ENCODE measurements at places on chromosomes 7 and 10.

GRCh38 chr10:49299816-49300139 lies 808 bp downstream of the C10orf71 start:
- no peak for DNase-seq

GRCh38 chr10:15624401-15625196 lies 95.1 kb downstream of the ITGA8 start:
- no peak for DNase-seq

DNA sequence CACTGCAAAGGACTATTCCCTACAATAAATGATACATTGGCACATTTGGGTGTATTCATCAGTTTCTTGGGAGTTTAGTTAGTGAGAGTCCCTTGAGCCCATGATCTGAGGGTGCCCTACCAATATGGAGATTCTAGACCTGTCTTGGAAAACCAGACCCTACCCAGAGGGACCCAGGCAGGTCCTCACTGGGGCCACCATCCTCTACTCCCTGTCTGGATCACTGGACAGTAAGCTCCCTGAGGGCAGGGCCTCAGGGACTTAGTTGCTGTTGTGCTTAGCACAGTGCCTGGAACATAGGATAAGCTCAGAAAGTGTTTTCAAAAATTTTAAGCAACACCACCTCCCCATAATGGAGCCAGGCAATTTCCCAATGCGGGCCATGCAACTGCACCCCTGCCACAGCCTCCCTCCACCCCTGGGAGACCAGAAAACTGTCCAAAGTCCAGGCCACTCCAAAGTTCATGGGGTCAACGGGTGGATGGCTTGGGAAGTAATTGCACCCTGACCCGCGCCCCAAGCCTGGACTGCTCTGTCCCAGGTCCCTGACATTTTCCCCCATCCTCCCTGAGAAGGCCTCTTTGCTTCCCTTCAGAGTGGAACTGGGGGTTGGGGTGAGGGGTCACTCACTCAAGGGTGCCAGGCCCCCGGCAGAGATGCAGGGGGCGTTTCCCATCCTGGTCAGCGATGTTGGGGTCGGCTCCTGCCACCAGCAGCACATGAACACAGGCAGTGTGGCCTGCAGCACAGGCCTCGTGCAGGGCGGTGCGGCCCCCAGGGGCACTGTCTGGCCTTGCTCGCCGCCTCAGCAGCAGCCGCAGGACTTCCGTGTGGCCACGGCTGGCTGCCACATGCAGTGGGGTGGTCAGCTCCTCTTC lies 1.0 kb downstream of the ASB10 start:
- DNase-seq = no peak

GRCh38 chr7:77428777-77429231 lies 12.7 kb upstream of the GSAP start:
- DNase-seq = no peak

- DNase-seq = no peak
Observed at GRCh38 chr10:124403548-124403947, 15.2 kb downstream of the OAT start.

DNA sequence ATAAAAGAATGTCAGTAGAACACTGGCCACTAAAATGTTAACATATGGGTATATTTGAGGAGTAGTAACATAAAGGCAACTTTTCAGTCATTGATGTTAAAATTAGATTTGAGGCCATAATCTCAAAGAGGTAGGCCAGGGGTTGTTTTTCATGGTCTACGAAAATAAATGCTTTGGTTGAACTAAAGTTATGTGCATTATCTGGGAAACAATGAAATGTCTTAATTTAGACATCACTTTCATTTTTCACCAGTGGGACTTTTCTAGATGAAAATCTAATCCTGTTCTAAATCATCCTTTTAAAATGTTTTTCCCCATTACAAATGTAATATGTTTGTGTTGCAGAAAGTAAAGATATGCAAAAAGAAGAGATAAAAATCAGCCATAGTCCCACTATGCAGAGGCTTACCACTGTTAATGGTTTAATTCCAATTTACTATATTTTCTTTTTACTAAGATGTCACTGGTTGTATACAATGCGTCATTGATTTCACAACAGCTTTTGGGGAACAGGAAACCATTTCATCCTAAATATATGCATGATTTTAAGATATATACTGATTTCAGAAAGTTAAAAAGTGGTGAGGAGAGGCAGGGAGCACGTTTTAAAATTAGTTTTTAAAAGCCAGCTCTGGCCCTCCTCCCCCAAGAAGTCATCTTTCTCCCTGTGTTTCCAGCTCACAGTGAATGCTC lies 64.3 kb downstream of the ARID5B start:
- DNase-seq = no peak

DNA sequence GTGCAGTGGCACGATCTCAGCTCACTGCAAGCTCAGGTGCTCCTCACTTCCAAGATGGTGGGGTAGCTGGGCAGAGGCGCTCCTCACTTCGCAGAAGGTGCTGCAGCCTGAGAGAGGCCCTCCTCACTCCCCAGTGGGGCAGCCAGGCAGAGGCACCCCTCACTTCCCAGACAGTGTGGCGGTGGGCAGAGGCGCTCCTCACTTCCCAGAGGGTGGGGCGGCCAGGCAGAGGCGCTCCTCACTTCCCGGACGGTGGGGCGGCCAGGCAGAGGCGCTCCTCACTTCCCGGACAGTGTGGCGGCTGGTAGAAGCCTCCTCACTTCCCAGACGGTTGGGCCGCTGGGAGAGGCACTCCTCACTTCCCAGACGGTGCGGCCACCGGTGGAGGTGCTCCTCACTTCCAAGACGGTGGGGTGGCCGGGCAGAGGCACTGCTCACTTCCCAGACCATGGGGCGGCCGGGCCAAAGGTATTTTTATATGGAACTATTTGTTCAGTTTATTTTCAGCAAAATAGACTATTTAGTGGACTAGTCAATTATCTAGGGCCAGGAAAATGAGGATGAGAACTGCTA lies 57.7 kb upstream of the PPP1R9A start:
- DNase-seq = no peak

- DNase-seq = no peak
Observed at GRCh38 chr10:70096016-70096704, 36.5 kb downstream of the AIFM2 start.

DNA sequence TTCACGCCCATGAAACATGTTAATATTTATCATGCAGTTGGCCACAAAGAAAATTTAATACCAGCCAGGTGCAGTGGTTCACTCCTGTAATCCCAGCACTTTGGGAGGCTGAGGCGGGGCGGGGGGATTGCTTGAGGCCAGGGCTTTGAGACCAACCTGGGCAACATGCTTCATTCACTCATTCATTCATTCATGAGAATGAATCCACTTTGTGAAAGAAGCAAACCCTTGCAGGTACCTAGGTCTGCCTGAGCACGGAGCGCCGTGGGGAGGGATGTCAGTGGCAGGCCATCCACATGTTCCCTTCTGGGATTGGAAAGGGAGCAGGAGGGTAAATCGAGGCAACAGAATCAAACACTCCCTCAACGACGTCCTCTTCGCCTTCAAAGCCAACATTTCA lies 4.7 kb downstream of the ANXA11 start:
- DNase-seq = no peak

- no peak for DNase-seq
Observed at GRCh38 chr10:97823734-97824133, 25.9 kb upstream of the GOLGA7B start.

- DNase-seq = no peak
Observed at GRCh38 chr7:77887567-77887966, 89.0 kb downstream of the PHTF2 start.

GRCh38 chr7:106964466-106964865 lies 80.0 kb upstream of the PRKAR2B start:
- no peak for DNase-seq

DNA sequence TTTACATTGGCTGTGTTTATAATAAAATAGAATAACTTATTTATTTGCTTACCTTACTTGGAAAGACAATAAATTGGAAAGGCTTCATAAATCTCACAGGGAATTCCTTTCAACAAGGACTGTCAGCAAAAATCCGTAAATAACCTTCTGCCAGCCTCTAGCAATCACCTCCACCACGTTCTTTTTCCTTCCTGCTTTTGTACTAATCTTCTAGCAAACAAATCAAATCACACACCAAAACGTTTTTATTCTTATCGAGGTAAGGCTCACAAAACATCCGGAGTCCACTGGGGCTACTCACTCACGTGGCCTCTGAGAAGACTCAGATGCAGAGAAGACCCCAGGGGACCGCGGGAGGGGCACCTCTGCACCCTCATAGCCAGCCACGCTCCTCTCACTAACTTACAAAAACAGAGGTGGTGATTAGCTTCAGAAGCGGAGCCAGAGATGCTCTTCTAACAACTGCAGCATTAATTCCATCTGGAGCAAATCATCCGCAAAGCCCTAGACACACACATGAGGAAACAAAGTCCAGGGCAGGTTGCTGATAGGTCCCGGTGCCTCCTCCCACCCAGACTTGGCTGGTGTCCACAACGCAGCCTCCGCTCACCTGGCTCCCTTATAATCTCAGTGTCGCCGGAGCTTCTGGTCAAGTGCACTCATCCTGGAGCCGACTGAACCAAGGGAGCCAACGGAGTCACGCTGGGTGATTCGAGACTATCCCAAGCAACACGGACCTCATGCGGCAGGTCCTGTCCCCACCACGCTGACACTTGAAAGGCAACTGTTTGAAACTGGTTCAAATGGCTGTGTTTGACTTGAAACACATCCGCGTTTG lies 22.5 kb downstream of the CTBP2 start:
- no peak for DNase-seq

GRCh38 chr10:68878496-68878895 lies 22.6 kb upstream of the DDX50 start:
- DNase-seq = no peak

- DNase-seq = no peak
Observed at GRCh38 chr10:107442035-107442505, 277.6 kb upstream of the SORCS1 start.

- no peak for DNase-seq
Observed at GRCh38 chr7:141102436-141102835, 28.6 kb downstream of the TMEM178B start.

DNA sequence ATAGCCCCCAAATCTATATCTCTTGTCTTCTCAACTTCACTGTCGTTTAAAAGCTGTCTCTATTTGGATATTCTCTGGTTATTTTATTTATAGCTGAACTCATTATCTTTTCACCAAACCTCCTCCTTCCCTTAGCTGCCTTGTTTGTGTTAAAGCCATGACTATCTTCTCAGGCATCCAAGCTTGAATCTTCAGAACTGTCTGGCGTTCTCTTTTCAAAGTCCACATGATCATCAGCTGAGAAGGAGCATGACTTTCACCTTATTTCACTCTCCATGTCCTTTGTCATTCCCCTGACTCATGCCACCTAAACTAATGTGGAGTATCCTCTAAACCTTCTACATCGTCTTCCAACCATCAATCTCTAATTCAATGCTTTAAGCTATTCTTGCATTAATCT lies 5.7 kb upstream of the GLCCI1 start:
- no peak for DNase-seq

GRCh38 chr10:13779748-13780147 lies 193.0 kb downstream of the PRPF18 start:
- DNase-seq = no peak

GRCh38 chr10:80702143-80702542 lies 164.4 kb downstream of the SH2D4B start:
- no peak for DNase-seq

GRCh38 chr7:149666360-149666945 lies 106.9 kb downstream of the ZNF467 start:
- DNase-seq = no peak

- DNase-seq = no peak
Observed at GRCh38 chr10:52853704-52854103, 81.1 kb upstream of the MBL2 start.

- DNase-seq = no peak
Observed at GRCh38 chr7:42549866-42550485, 313.0 kb upstream of the GLI3 start.

- DNase-seq = no peak
Observed at GRCh38 chr10:79417731-79418130, 27.7 kb downstream of the ZCCHC24 start.

DNA sequence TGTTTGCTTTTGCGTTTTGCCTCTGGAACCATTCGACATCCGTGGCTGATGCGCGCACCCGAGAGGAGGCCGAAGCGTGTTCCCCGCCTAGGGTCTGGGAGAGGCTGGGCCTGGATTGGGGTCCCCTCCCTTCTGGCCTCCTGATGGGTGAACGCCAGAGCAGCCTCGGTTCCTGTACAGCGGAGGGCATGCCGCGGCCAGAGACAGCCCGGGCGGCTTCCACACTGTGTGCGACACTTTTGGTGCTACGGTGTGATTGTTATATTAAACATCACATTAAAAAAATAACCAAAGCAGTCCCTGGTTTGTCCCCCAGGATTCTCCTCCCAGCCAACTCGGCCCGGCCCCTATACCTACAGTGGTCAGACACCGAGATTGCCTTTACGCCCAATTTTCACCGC lies 3.7 kb upstream of the HOXA7 start:
- DNase-seq = no peak

GRCh38 chr7:97025983-97026714 lies 1.5 kb upstream of the DLX5 start:
- DNase-seq = no peak

DNA sequence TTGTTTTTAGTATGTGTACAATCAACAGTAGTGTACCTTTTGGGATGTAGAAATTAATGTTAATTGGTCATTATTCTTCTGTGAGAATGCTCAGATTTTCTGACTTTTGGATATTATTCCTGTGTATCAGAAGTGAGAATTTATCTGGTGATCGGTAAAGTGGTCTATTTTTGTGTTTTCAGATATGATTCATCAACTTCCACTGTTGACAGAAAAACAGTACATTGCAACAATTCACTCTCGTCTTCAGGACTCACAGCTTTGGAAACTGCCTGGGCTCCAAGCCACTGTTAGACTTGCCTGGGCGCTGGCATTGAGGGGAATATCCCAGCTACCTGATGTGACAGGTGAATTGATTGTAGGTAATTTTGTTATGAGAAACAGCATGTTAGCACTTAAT lies 20.9 kb downstream of the NUP205 start:
- DNase-seq = no peak

DNA sequence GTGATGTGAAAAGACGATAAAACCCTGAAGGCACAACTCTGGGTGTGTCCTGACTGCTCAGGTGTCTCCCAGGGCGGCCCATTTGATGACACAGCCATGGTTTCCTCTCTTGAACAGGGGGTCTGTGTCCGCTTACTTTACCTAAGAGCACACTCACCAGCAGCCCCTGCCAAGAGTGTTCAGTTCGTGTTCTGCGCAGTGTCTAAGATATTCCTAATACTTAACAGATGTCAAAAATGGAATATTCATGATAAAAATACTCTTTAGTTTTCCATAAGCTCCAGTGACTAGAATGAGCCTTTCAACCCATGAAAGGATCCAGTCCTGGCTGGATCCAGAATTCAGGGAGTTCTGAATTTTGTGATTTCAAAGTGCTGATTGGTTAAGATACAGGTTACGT lies 492.4 kb downstream of the TNS3 start:
- DNase-seq = no peak

DNA sequence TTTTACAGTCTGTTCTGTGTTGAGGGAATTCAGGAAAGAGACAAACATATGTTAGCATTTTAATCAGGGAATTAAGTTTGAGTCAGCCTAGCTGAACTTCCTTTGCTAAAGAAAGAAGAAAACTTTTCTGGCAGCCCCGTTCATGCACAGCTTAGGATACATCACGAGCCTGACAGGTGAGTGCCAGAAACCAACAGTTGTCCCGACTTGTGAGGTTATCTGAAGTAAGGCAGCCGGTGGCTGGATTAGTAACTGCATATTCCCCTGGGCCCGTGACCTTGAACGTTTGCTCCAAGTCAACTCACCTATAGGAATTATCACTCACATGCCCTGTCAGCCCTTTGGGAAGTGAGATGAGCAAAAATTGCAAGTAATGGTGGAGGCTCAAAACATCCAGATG lies 24.1 kb downstream of the RBM17 start:
- no peak for DNase-seq
